ENCODE measurements at places on chromosomes 5 and 9.

DNA sequence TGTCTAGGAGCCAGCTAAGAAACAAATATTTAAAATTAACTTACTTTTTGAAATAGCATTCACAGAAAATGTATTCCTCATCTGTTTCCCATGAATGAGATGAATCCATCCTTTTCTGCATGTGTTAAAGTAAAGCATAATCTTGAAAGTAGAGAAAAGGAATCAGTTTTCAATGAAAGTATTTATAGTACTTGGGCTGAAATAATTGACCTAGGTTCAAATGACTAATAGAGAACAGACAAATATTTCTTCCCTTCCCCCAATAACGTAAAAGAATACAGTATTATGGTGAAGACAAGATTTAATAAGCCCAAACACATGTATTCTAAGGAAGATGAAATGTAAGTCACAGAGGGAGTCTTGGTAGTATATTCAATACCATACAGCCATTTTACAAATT lies 403.5 kb downstream of the ZNF608 start:
- DNase-seq: no peak

DNA sequence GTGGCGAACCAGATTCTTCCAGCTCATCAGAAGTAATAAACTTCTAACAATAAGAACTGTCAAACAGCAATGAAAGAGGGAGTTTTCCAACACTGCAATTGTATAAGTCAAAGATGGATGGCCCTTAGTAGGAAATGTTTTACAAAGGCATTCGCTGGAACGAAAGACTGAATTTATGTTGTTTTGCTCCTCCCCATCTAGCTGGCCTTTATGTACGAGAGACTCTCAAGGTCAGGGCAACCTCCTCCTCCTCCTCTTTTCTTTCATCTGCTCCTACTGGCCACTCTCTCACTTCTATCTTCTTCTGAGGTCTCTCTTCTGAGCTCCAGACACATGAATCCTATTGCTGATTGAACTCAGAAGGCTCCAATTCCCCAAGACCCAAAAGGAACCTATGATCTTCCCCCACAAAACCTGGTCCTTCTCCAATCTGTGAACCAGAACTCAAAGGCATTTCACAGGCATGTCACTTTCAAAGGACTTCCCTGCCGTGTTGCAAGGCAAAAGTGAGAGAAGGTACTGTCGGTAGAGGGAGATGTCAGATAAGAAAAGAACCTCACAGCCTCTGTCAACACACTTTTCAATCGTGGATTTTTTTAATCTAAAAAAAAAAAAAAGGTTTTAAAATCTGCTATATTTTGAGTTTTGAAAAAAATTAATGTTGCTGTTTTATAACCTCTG lies 28.5 kb upstream of the PUM3 start:
- DNase-seq: peak; percentile 26

- no peak for DNase-seq
Observed at GRCh38 chr9:24552526-24553182, 7.0 kb upstream of the IZUMO3 start.

DNA sequence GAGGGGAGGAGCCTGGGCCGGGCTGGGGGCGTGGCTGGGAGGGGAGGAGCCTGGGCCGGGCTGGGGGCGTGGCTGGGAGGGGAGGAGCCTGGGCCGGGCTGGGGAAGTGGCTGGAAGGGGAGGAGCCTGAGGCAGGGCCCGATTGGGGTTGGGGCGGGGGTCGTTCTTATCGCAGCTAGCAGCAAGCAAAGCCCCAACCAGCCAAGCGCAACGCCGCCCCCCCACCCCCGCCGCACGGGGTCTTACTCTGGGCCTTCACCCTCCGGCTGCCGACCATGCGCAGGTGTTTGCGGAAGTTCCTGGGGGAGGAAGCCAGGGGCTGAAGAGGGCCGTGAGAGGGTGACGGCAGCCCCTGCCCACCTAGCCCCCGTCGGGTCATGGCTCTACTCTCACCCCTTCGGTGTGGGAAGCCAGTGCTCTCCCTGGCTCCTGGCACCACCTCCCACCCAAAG lies 5.0 kb downstream of the NSMF start:
- peak; percentile 35 for DNase-seq

DNA sequence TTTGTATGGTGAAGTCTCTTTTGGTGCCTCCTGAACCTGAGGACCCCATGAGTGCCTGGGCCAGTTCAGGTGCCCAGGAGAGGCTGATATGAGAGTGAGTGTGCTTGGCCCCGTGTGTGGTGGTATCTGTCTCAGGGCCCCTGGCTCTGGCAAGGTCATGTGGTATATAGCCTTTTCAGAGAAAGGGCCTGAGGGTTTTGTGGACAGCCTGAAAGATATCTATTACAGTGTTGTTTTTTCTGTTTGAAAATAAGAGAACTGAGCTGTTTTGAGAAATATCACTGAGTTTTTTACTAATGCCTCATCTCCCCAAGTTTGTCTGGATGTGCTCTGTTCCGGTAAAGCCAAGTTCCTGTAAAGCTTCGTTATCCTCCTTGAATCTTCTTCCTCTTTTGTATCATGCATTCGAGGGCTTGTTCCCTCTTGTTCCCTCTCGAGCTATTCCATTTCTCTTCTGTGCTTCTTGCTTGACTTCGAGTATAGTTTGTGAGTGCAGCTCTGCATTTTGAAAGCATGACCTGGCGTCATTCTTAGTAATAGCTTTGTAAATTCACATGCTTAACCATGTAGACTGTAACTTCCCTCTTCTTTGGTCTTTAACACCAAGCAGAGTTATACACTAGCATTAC lies 122.3 kb downstream of the MAST4 start:
- DNase-seq: no peak

GRCh38 chr5:38795986-38796741 lies 49.6 kb upstream of the OSMR start:
- no peak for DNase-seq

DNA sequence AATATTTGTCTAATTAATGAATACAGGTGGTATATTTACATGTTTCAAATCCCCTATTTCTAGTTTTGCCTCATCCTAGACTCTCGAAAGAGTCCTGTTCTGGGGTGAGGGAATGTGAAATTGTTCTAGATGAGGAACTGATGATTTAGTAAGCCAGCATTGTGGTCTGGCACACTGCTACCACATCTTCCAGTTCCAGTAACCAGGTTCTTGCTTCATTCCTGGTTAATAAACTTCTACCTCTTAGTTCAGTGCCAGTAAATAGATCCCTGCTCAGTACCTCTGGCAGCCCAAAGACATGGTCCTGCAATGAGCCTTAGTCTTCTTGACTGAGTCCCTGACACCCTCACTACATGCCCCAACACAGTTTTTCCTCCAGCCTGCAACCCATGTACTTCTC lies 207.7 kb downstream of the SREK1 start:
- no peak for DNase-seq

GRCh38 chr9:7086389-7086788 lies 328.6 kb downstream of the KDM4C start:
- DNase-seq: no peak

DNA sequence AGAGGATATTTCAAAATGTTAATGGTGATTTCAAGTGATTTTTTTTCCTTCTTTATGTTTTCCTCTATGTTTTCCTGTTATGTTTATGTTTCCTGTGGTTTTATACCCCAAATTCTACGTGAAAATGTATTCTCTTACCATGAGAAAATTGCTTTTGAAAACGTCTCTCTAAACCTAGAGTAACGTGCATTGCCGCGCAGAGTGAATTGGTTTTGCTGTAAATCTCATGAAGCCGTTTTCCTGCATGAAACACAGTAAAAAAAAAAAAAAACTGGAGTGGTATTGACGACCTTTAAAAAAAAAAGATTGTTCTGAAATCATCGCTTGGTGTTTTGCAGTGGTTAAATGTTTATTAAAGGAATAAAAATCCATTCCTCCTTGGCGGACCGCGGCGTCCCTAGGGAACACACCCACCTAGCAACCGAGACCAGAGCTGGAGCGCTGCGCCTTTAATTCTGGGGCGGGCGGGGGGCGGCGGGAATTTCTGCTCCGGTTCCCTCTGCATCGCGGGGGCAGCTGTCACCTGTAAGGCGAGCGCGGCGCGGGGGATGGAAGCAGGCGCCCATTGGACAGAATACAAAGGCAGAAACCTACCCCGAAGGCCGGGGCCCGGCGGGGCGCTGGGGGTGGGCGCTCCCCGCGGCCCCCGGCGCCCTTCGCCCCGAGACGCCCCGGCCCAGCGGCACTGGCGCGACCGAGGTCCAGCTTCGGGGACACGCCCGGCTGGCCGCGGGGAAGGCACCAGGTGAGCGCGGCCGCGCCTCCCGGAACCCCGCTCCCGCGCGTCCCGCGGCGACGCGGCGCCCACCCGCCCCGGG lies at the start of gene SOWAHA:
TSS of gene SOWAHA (plus strand) at position 522 of the 818 bp plus-strand sequence. CDS start 320 bp downstream, outside the sequence.
- DNase-seq: peak; percentile 41
